ENCODE measurements at places on chromosomes 7 and 10.

GRCh38 chr10:61621605-61622051 lies 41.1 kb upstream of the CABCOCO1 start:
- DNase-seq = no peak

DNA sequence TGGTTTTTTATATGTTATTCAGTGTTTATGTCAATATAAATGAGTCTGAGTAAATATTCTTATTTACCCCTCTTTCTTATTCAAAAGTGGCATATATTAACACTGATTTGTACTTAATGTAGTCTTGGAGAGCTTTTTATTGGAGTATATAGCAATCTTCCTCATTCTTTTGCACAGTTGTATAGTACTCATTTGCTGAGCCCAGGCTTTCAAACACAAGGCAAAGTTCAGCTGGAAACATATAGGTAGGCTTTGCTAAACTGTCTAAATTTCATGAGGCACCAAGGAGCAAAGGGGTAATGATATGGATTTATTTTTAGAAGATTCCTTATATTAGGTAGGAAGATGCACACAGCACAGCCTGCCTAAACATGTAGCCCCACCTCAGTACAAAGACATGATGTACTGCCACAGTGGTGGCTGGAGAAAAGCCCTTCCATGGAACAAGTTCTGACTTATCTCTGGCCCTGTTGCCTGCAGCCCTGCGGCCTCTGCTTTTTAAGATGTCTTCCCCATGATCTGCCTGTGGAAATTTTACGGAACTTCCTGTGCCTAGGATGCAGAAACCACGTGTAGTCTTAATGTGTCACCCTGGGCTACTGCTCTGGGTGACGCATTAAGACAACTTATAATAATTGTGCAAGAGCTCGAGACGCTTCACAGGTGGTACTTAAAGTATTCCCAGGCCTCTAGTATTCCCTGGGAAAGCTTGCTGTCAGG lies 9.6 kb upstream of the PDCD4 start:
- DNase-seq = no peak

- no peak for DNase-seq
Observed at GRCh38 chr10:58570307-58570723, 57.6 kb downstream of the BICC1 start.

DNA sequence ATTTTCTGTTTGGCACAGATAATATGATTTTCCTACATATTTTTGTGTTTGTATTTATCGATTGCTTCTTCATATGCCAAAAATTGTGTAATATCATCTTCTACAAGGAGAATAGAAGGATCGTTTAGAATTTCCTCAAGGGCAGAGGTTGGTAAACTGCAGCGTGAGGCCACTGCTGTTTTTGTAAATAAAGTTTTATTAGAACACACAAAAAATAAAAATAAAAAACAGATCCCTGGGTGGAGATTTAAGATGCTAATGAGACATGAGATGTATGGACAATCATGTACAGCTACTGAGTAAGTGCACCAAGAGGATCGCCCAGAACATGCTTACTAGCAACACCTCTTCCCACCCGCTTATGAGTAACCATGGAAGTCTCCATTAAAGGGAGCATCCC lies 9.6 kb downstream of the LYZL2 start:
- no peak for DNase-seq

- no peak for DNase-seq
Observed at GRCh38 chr10:18710201-18710653, 51.0 kb downstream of the ARL5B start.

GRCh38 chr10:102421757-102422512 lies 1.3 kb downstream of the FBXL15 start:
- no peak for DNase-seq

DNA sequence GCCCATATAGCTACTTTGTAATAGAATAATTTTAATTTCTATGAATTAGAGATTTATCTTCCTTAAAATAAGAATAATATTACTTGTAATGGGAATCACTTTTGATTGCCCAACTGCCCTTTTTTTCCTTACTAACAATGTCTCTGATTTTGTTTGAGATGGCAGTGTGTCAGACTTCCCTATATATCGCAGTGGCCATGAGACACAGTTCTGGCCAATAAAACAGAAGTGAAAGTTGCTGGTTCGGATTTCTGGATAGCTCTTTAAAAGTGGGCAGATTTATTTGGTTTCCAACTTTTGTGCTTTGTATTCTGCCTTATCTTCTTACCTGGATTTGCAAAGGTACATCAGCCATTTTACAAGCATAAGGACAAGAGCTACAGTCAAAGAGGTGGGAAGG lies 170.2 kb downstream of the PPP1R17 start:
- DNase-seq = peak; percentile 6

DNA sequence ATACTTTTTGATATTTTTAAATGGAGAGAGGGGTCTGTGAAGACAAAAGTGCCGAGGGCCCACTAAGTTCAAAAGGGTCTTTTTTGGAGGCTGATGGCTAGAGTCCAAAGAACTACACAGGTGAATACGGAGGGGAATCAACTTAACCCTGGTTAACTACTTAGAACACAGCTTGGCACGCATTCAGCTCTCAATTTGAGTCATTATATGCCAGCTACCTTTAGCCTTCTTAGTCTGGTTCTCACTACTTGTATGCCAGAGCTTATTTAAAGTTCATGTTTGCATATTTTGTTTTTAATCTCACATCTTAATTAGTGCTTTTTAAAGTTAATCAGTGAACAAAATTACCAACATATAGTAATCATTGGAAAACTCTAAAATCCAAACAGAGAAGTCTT lies 80.8 kb downstream of the VWDE start:
- DNase-seq = no peak

DNA sequence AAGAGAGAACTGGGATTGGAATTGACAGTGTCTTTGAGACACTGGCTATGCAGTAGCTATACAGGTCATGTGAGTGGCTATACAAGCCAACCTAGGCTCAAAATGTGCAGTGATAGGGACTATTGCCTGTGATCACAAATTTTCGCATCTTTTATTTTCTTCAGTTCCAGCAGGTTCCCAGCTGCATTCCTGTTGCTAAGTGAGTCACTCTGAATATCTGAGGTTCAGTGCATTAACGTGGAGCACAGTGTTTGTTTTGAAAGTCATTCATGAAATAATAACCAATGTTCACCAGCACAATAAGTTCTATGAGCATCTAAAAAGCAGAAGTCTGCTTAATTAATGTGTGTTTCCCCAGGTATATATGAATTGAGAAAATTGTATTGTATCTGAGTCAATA lies 1236.0 kb upstream of the CELF2 start:
- DNase-seq = no peak

DNA sequence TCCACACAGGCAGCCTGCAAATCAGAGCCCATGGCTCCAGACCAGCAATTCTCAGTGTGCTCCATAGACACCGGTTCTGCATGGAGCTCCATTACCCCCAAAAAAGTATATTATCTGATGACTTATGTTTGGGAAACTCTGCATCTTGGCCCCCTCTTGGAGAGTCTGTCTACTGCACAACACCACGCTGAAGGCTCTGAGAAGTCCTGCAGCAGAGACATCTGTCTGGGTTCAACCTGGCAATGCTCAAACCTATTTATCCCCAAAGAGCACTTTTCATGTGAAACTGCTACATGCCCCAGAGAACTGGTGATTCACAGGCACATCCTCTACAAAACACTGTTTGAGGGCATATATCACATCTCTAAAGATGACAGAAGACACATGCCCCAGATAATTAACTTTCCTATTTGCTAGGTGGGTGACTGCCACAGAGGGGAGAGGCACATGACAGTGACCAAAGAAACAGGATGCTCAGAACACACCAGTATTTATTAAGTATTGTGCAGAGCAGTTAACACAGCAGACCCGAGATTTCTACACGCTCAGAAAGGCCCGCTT lies 83.8 kb downstream of the DLG5 start:
- no peak for DNase-seq

DNA sequence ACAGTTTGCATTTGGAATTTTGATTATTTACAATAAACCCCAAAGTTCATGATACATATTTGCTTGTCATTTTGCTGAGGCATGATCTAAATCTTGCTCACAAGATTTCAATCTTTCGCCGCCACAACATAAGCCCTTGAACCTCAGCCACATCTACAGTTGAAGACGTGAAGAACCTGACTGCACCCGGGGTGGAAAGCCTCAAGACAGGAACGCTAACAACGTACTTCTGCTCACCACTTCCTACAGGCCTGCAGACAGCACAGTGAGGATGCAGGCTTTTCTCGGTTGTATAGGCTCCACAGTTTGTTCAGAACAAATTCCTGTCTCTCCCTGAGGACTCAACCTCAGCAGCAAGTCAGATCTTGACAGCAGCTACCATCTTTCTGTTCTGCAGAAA lies 393.8 kb upstream of the PRKCQ start:
- DNase-seq = no peak

GRCh38 chr7:129970816-129971215 lies 18.1 kb upstream of the UBE2H start:
- no peak for DNase-seq

DNA sequence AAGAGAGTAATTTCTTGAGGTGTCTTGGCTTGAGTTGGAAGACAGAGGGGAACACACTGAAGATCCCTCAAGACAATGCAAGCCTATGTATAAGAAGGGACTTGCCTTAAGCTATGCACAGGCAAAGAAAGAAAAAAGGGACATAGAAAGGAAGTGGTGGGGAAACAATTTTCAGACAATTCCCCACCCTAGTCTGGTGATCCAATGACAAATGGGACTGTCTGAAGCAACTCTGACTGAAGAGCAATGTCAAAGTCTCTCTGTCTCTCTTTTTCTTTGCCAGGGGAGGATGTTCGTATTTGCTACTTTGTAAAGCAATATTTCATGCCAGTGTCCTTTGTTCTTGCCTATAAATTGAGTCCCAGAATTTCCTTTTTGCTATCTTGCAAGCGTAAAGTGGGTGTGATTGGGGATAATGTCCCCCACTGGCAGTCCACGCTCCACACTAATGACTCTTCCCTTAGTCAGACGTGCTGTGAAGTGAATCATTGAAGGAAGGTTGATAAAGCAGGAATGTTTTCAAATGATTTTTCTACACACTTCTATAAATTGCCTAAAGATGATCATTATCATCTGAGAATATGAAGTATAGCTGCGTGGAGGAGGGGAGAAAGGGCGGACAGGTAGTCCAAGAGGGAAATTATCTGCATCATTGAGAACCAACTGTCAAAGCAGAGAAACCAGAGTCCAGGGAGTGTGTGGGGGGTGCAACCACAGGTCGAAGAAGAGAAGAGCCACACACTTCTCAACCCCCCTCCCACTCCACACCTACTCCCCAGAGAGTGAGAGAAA lies 243.8 kb upstream of the ETV1 start:
- no peak for DNase-seq

GRCh38 chr7:133829336-133829897 lies 297.7 kb upstream of the LRGUK start:
- DNase-seq = no peak

GRCh38 chr10:22589851-22590514 lies 124.4 kb downstream of the PIP4K2A start:
- DNase-seq = no peak

- DNase-seq = no peak
Observed at GRCh38 chr10:78981970-78982281, 86.8 kb upstream of the ZMIZ1 start.

GRCh38 chr7:50660830-50661175 lies 95.6 kb upstream of the DDC start:
- DNase-seq = no peak

DNA sequence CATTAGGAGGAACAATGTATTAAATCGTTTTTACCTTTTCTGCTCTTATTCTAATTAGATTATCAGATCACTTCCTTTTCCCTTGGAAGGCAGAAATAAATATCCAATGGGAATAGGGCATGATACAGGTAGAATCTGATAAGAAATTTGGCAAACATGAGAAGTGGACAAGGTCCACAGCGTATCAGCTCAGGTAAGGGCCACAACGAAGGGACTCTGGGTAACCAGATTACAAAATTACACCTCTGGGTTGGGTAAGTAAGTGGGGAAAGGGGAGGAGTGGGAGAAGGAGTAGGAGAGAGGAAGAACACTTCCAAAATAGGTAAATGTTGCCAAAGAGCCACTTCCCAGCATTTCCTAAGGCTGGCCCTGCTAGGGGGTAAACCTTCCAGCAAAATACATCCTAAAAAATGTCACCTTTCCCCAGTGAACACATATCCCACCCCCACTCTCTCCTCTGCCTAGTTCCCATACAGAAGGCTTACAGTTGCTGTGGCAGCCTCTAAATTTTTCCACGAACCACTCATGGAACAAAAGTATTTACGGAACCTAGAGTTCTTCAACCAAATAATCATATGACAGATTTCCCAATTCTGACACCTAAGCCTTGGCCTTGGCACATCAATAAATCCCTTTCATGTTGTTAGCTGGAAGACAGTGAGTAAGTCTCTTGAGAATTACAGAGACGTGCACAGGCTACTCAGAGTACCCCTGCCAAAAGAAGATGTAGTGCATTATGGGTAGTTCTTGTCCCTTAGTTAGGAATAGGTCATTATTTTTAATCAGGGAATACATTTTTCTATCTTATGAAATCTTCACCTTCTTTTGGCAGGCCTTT lies 51.5 kb upstream of the DLX6 start:
- DNase-seq = no peak

GRCh38 chr7:121402701-121403100 lies 6.6 kb upstream of the FAM3C start:
- peak; percentile 42 for DNase-seq

- peak; percentile 37 for DNase-seq
Observed at GRCh38 chr10:72186258-72186981, 29.4 kb upstream of the ANAPC16 start.

- no peak for DNase-seq
Observed at GRCh38 chr10:47406870-47407691, 23.0 kb upstream of the ZNF488 start.

GRCh38 chr7:2824678-2825461 lies 19.2 kb downstream of the GNA12 start:
- DNase-seq = no peak

DNA sequence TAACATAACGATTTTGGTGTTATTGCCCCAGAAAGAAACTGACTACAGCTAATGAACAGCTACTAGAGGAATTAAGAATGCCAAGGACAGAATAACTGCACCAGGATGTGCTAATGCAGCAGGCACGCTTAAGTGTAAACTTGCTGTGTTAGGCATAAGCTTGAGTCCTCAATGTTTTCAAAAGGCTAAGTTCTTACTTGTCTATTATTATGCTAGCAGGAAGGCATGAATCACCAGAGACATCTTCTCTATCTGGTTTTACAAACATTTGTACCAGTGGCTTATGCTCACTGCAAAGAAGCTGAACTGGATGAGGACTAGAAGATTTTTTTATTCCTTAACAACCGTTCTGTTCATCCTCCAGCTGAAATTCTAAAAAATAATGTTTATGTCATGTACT lies 1035.3 kb downstream of the NRG3 start:
- DNase-seq = no peak

- no peak for DNase-seq
Observed at GRCh38 chr10:132548106-132548823, 10.7 kb downstream of the INPP5A start.

DNA sequence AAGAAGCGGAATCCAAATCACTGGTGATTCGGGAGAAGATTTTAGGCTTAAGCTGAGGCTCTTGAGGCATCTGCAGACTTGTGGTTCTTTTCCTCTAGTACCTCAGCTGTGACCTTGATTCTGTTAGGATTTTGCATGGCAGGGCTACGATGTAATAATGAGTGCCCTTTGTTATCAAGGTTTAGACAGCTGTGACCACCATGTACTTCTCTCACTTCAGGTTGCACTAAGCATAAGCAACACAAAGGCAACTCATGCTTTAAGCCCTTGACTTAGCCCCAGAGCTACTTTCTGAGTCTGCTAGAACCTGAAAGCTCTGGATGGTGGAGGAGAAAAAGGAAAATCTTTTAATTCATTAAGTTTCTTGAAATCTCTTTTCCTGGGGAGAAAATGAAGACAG lies 1052.3 kb upstream of the PHF14 start:
- no peak for DNase-seq

GRCh38 chr7:47893238-47893637 lies 55.0 kb downstream of the PKD1L1 start:
- no peak for DNase-seq

Data from muscle of arm (tissue), 14 donors.